ENCODE measurements at places on chromosomes 1 and 21. TPM values are rescaled to one million over a fixed set of nuclear protein-coding genes. Genes with fewer than 3 reads are reported as not detected.

DNA sequence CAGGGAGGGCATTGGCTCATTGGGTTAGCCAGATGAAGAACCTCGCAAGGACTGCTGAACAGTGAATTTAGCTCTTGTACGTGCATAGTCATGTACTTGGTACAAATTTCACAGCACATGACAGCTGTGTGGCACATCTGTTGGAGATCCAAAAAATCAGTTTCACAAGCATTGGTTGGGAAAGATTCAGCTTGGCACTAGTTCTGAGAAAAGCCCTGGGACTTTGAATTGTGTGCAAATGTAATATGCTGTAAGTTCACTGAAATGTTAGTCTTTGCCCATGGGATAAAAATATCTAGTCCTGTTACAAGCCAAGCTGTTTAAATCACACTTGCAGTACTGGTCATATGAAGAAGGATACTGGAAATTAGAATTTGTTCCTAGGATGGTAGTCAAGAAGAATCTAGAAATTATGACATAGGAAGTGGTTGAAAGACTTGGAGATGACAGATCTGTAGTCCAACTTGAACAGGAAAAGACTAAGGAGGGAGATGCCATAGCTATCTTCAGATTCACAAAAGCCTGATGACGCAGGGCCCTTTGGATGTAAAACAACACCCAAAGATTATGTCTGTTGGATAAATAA, 19.2 kb downstream of the LAMC2 start:
- DNase-seq = no peak

BRDT gene
- total RNA-seq = not detected

GRCh38 chr1:172820475-172821158, 161.7 kb downstream of the FASLG start:
- no peak for DNase-seq

TINAGL1 gene
- total RNA-seq = 169 TPM

DNA sequence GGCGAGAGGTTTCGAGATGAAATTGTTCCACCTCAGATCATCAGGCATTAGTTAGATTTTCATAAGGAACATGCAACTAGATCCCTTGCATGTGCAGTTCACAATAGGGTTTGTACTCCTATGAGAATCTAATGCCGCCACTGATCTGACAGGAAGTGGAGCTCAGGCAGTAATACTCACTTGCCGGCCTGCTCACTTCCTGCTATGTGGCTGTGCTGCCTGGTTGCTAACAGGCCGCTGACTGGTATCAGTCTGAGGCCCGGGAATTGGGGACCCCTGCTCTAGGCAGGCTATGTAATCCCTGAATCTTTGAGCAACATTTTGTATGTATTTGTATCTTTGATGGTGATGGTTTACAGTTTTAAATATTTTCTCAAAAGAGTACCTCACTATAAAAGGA, 32.5 kb downstream of the XKR8 start:
- no peak for DNase-seq

DNA sequence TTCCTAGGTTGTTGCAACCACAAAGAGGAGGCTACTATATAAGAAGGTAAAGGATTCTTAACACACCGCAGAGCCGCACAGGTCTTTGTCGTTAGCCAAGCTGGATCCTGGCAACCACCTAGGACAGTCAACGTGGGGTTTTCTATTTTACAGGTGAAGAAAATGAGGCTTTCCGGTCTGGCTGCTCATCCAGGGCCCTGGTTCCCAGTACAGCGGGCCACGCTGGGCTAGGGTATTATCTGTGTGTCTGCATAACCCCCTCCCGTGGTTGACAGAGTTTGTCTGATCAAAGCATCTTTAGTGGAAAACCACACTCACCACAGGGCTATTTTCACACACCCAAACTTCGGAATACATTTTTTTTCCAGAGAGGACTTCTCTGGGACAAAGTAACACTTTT, 39.0 kb upstream of the PDE9A start:
- DNase-seq = no peak

- no peak for DNase-seq
Measured at GRCh38 chr1:158864595-158864994, 33.4 kb downstream of the MNDA start.

DNA sequence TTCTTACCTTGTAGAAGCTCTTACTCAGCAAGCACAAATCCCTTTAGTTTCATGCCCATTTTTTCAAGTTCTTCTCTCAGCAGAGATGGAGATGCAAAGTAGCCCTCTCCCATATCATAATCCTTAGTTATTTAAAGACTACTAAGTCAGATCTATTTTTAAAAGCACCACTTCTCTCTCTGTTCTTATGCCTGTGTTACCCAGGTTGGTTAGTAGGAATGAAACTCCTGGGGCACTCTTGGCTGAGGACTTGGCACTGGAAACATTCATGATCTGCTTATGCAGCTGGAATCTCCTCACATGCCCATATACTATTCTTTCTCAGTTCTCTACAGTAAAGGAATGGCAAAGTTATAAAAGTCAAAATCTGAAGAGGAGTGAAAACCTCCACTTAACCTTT, 51.9 kb upstream of the PPP2R5A start:
- DNase-seq = no peak

GRCh38 chr1:218401998-218402785, 57.1 kb downstream of the TGFB2 start:
- no peak for DNase-seq

CBR3 gene
- 4.8 TPM for total RNA-seq

DNA sequence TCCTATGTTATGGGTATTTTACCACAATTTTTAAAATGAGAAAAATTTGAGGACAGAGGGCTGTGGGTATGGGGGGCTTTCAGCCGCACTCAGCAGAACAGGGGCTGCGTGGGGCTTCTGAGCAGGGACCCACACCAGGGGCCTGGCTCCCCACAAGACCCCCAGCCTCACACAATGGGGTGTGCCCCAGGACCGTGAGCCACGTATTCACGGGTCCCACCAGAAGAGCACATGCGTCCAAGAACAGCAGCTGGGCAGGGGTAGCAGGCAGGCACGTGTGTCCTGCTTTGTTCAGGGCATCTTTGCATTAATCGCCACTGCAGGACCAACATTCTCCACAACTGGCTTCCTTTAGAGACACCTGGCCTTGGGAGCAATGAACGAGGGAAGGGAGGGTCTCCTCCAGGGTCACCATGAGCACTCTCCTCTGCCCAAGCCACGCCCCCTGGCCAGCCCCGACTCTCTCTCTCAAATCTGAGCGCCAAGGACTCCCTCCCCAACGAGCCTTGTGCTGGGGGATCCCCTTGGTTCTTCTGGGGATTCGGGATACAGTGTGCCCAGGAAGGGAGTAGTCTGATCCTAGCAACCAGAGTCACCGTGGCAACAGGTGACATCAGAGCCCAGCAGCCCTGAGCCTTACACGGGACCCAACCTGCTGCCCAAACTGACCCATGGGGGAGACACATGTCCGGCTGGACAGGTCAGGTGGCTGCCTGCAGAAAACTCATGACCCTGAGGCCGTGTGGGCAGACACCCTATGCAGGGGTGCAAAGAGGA, 7.4 kb upstream of the ARF1 start:
- DNase-seq = no peak

DNA sequence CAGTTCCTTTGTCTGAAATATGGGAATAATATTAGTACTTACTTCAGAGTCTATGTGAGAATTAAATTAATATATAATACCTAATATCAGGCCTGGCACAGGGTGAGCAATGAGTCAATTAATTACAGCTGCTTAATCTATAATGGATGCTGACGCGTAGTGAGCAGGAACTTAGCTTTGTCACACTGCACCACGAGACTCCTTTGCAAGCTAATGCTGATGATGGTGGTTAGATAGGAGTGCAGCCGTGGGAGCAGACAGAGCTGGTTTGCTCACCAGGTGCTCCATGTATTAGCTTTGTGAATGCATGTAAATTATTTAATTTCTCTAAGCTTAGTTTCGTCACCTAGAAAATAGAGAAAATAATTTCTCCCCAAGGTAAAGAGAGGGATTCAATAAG, 35.1 kb downstream of the KCNJ15 start:
- no peak for DNase-seq

DNA sequence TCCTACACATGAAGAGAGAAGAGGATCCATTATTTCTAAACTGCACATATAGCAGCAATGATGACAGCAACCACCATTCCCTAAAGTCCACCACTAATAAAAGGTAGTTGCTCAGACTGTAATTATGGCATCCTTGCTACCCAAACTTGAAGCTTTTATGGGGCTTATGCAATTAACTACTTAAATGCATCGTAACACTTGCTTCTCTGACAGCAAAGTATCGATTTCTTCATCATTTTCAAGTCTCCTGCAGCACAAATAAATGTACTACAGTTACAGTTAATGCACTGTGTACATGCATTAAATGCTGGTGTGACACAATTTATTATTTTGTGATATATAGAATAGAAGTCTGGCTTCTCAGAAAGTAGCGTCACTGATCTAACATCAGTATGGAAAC, 241.7 kb downstream of the USH2A start:
- DNase-seq = no peak

DNA sequence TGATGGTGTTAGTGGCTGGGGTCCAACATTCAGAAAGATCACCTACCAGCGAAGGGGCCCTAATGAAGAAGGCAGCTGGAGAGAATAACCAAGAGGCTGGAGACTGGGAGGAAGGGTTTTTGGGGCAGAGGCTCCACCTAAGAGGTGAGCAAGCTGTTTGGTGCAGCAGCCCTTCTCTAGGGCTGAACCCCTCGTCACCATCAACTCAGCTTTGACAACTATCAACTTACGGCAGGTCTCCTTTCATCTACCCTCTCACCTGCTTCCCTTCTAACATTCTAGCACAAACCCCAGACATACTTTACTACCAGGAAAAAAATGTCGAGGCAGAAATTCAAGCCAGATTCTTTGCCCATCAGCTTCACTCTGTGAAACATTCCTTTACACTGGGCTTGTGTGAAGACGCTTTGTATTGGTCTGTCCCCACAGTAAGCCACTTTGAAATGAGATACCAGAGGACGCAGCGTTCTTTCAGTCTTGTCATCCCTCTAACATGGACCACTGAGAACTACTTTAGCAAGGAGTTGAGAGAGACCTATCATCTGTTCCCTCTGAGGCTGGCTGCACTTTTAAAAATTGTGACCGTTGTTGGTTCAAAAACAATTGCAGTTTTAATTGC, 84.6 kb downstream of the RAVER2 start:
- DNase-seq = no peak

BTBD19 gene
- 7.8 TPM for total RNA-seq
